Hematopoietic multipotent progenitor cell (in vitro differentiated cells): ENCODE measurements at places on chromosomes 6 and 20.

GRCh38 chr6:137791281-137792159, 75.5 kb upstream of the TNFAIP3 start:
- no peak for DNase-seq

DNA sequence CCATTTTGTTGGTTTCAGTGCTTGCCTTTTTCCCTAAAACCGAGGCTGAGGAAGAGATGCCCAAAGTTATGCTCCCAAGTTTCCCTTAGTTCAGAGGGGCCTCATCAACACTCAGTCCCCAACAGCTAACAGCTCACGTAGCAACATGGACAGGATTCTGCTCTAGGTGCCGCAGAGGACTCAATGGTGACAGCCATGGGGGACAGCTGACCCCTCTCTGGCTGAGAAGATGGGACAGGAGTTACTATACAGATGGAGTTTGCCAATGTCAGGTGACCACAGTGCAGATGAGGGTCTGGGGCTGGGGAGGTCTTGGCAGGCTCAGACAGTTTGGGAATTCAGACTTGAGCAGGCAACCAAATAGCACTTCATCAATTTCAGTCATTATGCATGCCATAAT, 67.3 kb downstream of the NPEPL1 start:
- no peak for DNase-seq

DNA sequence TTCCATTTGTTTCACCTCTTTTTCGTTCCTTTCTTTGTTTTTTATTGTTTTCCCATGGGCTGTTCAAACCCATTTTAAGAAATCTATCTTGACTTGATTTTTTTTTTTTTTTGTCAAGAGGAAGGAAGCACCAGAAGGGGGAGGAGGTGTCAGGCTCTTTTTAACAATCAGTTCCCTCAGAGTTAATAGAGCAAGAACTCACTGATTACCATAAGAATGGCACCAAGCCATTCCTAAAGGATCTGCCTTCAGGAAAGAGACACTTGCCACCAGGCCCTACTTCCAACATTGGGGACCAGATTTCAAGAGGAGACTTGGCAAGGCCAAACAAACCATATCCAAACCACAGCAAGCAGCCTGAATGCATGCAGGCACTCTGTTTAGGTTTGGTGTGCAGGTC, 168.0 kb downstream of the OTOR start:
- DNase-seq = no peak

DNA sequence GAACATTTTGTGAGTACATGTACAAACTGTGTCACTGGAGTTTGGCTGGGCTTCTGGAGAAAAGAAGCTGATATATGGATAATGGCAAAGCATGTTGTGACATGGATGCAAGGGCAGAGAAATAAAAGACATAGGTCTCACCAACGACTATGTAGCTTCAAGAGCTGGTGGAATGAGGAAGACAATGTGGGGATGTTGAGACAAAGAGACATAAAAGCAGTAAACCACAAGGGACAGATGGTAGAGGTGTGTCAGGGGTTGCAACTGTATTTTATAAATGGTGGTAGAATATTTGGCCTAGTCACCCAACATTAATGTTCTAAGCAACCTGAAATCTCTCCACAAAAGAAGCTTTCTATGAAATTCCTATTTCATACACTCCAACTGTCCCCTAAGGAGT, 199.0 kb downstream of the KCNQ5 start:
- no peak for DNase-seq

DNA sequence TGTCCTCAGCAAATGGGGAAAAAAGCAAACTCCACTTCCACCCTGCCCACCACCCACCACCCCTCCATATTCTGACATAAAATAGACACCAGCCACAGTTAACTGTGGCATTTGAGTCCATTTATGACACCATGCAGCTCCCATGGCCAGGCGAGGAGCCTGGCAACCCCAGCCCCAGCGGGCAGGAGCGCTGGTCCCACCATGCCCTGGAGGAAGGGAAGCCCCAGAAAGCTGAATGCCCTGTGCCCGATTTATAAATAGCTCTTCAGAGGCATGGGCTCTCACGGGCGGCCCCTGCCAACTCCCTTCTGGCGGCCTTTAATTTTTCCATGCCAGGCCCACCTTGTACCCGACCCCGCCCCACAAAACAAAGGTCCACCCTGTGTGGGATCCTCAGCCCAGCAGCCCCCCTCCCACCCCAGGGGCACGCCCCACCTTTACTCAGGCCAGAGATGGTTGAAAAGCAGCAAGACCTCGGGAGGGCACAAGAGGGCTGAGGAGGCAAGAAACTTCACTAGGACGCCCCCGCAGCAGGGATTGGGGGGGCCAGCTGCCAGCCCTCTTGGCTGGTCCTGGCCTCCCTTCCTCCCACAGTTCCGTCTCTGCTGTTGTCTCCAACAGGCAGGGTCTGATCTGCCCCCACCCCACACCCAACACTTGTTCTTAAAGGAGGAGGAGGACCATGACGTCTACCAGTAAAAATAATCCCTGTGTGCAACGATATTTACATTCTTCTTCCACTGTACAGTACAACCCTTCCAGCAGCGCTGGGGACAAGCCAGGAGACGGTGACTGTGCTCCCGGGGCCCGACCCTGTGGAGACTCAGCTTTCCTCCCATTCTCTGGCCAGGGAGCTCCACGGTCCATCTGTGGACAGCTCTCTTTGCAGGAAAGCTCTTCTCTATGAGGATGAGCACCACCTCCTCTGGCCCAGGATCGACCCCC, 115.6 kb upstream of the CDYL start:
- DNase-seq = no peak

DNA sequence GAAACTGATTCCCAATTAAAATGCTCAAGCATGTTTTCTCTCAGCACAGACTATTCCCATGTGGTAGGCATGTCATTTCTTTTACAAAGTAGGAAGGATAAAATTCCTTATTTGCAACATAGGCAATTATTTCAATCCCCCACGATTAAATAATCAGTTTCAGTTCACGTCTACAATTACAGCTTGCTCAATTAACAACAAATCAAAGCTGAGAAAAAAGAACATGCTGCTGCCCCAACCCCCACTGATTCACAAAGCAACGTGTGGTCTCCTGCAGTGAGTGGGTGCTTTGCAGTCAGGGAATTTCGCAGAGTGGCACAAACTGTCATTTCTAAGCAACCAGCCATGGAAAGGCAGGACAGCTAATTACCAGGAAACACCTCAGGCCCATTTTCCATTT, 17.0 kb downstream of the RNASET2 start:
- DNase-seq = no peak

- no peak for DNase-seq
Measured at GRCh38 chr6:154197196-154197860, 158.3 kb downstream of the OPRM1 start.

GRCh38 chr20:37229357-37229756, 32.3 kb downstream of the GHRH start:
- no peak for DNase-seq

DNA sequence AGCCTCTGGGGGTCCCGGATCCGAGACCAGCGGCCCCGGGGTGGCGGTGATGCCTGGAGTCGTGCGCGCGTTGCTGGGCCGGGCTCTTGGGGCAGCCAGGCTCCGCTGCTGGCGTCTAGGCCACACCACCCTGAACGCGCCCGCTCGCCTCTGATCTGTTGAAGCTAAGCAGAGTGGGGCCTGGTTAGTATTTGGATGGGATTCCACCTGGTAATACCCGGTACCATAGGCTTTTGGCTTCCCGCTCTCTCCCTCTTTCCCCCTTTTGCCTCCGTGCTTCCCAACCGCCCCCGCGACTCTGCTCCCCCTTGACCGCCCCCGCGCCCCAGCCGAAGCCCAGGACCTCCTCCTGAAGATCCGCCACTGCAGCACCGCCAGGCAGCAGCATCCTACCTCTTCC, 1383.5 kb upstream of the DEFB115 start:
- DNase-seq = peak; percentile 58

- DNase-seq = no peak
Measured at GRCh38 chr6:168599769-168600330, 158.9 kb downstream of the SMOC2 start.

DNA sequence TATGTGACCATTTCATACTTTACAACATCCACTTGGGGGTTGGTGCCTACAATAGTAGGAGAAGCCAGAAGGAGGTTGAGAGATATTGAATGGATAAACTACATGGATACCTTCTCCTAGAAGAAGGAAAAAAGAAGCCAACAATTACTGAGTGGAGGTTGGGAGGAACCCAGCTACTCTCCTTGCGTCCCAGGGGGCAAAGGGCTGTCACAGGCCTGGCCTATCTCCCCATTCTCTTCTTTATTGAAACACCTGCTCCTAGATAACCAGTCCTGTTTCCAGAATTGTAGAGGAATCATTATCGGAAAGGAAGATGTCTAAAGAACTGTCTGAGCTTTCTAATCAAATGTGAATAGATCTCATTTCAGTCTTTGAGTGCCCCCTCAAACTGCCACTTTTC, 115.1 kb downstream of the MAP7 start:
- DNase-seq = no peak

DNA sequence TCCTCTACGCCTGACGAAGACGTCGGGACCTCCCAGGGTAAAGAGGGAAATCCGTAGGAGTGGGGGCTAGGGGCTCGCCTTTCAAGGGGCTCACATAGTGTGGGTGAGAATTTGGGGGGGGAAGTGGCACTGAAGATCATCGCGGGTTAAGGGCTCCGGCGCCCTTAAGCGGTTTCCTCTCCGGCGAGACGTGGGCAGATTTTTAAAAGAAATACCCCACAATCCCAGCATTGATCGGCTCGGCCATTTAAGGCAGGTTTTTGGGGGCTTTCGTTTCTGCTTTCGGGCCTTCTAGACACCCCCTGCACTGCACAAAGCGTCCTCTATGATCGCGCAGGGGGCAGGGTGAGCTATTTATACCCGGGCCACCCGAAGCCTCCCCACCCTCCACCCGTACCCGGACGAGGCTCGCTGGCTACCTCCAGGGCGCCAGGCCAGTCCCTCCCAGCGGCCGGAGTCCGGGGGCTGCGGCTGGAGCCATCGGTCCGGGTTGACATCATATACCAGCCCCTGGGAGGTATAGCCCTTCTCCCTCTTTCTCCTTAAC, 1.2 kb downstream of the NKX2-2 start:
- no peak for DNase-seq

DNA sequence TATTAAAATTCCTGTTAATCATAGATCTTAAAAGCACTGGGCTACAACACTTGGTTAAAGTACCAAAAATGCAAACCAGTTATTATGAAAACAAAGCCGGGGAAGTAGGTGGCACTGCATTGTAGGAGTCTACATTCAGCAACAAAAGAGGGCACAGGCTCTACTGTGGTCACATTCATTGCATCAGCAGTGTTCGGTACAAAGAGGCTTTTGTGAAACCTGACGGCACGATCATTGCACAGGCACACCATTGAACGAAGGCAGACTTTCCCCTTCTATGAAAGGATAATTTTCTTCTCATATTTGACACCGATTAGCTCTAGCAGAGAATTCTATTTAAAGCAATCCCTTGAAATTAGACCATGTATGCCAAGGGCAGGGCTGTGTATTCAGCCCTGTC, 44.6 kb upstream of the AGPAT4 start:
- no peak for DNase-seq

DNA sequence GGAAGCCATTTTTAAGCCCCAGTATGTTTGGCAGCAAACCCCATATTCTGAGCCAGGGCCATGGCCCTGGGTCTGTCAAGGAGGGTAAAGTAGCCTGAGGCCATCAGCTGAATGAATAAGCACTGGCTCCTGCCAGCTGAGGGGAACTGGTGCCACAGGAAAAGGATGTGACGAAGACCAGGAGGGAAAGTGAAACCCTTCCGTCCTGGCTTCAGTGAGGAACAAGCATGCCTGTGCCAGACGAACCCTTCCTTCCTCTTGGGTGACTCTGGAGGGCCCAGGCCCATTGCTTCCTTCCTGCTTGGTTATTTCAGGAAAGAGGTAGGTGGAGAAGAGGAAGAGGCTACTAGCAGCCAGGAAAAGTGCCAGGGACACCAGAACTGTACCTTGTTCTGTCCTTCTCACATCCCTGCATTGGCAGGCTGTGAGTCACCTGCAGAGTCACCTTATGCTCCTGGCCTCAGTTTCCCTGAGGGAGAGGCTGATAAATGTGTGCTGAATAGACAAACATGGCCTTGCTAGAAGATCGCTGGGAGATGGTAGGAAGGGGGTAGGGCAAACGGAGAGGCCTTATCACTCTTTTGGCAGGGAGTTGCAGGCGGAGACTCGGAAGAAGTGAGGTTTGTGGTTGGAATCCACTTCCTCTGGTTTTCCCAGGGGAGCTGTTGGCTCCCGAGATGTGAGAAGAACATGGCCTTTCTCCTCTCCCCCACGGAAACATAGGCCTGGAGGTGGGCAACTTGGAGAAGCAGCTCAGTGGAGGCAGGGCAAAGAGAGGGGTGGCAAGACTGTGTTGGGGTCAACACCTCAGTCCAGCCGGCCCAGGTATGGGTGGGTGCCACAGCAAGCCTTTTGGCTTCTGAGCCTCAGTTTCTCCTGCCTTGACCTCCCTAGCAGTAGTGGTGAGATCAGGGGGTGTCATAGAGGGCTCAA, 37.4 kb downstream of the COX4I2 start:
- DNase-seq = peak; percentile 93

DNA sequence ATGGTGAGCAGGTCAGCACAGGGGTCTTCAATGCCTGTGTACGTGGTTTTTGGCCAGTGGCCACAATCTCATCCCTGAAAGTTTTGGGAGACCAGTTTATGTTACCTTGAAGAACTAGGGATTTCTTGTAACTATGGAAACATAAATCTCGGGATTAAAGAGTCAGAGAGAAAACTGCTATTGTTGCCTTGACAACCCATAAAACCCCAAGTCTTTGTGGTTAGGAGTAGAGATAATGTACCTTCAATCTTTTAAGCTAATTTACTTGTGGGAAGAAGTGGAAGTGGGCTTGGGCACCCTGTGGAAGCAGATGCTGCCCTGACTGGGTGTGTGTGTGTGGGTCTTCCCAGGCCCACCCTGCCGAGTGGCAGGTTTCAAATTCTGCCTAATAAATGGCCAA, 46.1 kb upstream of the ZNF831 start:
- DNase-seq = no peak

GRCh38 chr6:45946887-45947286, 68.8 kb downstream of the CLIC5 start:
- DNase-seq = no peak

- no peak for DNase-seq
Measured at GRCh38 chr20:25079171-25079570, 2.8 kb downstream of the VSX1 start.

- DNase-seq = no peak
Measured at GRCh38 chr6:93073811-93074210, 345.5 kb downstream of the EPHA7 start.

DNA sequence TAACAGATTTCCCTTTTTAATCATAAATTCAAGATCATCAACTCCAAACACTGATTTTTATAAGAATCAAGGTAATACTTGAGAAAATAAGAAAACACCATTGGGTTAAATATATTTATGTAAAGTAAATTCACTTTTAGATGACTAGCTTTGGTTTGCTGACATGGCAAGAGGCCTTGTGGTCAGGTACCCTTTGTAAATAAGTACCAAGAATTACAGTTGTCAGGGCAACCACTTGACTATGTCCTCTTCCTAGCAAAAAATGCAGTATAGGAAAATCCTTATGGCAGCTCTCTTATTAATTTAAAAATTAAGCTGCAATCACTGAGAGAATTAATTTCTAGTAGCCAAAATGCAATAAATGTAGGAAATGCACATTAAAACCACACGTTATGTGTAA, 153.8 kb downstream of the INSM1 start:
- DNase-seq = no peak

GRCh38 chr6:34810936-34811632, 19.2 kb downstream of the BLTP3A start:
- DNase-seq = no peak

- no peak for DNase-seq
Measured at GRCh38 chr6:299104-299980, 7.1 kb downstream of the DUSP22 start.

GRCh38 chr6:101711518-101711917, 318.0 kb downstream of the GRIK2 start:
- peak; percentile 9 for DNase-seq

- no peak for DNase-seq
Measured at GRCh38 chr6:150327117-150327774, 41.6 kb upstream of the IYD start.
